Hematopoietic multipotent progenitor cell treated with erythropoietin and hydrocortisone succinate and interleukin-3 and kit ligand, for 17 days (in vitro differentiated cells): ENCODE measurements at places on chromosomes 5 and 9.

- DNase-seq: no peak
Observed at GRCh38 chr5:16725575-16725974, 108.8 kb upstream of the RETREG1 start.

DNA sequence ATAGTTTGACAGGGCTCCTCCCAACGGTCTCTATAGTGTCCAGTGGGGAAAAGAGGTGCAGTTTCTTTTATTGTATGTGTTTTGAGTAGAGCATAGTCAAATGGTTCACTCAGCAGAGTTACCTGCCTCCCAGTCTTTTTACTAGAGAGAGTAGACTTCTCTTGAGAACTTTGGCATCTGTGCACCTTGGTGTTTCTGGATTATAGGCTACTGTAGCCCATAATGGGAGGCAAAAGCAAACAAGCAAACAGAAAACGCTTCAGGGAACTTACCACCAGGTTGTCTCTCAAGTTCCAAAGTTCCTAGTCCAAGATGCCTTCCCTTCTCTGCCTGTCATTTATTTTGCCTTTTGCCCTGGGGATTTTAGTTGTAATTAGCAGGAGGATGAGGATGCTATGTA, 26.2 kb downstream of the INVS start:
- DNase-seq: no peak

DNA sequence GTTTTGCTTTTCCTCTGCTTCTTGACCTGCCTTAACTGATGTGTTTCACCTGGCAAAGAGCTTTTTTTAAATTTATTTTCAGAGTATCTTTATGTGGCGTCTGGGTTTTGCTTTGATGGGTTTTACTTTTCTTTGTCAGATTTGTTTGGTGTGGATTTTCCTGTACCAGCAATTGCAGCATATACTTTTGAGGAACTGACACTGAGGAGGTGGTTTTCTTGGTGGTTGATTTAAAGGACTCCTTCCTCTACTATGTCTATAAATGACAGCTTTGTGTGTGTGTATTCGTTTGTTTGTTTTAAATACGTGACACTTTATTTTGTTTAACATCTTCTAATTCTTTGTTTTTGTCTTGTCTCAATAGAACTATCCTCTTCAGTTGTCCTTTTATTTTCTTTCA, 1071.9 kb upstream of the ARRDC3 start:
- DNase-seq: no peak

DNA sequence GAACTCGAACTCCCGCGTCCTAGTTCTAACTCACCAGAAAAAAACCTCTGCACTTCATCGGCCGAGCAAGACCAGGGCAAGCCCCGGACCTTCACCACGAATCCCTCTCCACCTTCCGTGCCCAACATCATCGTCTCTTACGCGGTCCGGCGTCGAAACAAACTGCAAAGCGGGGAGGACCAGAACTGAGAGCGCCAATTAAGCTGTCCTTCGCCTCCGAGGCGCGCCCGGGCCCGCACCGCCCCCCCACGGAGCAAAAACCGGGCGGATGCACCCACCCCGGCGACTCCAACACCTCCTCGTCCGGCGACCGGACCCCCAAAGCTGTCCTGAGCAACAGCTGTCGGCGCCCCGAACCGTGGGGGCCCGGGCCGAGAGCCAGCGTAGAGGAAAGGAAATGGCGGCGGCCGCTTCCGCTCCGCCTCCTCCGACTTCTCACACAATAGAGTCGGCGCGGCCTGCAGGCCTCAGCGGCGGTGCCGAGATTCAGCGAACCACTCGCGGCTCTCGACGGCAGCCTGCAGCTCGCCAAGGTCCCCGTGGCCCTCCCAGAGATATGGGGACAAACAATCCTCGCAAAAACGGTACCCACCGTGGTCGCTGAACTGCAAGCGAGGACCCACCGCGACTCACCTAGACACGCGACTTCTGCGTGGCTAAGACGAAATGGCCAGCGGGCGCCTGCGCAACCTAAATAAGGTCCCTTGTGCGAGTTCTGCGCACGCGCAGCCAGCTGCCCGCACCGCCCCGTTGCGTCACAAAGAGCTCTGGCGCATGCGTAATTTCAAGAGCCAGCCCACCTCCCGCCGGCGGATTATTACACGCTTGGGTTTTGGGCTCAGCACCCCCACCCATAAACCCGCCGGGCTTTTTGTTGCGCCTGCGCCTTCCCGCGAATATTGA, at the start of gene HNRNPH1:
Gene HNRNPH1 (minus strand): TSS at position 669 of the 903 bp plus-strand sequence. CDS start 538 bp downstream, at position 131.
- peak; percentile 99 for DNase-seq

- DNase-seq: no peak
Observed at GRCh38 chr9:123395276-123395688, 39.3 kb downstream of the CRB2 start.

- no peak for DNase-seq
Observed at GRCh38 chr9:94997727-94998126, 271.2 kb downstream of the AOPEP start.

- no peak for DNase-seq
Observed at GRCh38 chr9:38251036-38251860, 141.3 kb upstream of the ALDH1B1 start.

GRCh38 chr5:158159621-158160020, 300.7 kb upstream of the CLINT1 start:
- no peak for DNase-seq
